ENCODE measurements at places on chromosomes 11 and 22.

DNA sequence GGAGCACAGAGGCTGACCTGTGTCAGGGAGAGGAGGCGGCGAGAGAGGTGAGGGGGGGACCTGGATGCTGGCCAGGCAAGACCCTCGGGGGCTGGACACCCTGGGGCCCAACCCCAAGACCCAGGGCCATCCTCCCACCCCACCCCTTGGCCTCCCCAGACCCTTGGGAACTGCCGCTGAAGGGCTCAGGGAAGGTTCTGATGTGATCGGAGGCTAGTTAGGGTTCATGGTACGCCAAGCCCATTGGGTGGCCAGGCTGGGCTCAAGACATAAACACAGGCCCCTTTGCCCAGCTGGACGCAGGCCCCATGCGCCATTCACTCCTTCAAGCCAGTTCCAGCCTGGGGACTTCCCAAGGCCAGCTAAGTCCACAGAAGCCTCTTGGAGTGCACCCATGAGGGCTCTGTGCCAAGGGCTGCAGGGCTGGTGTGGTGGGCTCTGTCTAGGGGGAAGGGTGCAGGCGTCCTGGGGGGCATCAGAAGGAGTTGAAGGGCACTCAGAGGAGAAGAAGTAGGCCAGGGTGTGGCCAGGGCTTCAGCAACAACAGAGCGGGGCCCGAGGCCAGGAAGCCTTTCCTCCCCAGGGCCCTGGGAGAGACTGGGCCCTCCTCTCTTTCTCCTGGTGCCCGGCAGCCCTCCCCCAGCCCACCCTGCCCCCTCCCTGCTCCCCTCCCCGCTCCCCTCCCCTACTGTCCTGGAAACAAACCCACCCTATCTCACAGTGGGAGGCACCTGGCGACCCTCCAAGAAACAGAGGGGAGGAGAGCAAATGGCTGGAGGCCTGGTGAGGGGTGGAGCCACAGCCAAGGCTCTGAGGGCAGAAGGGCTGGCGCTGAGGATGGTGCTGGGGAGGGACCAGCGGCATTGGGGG, 12.9 kb downstream of the TSPAN32 start:
- DNase-seq, result peak; percentile 94

DNA sequence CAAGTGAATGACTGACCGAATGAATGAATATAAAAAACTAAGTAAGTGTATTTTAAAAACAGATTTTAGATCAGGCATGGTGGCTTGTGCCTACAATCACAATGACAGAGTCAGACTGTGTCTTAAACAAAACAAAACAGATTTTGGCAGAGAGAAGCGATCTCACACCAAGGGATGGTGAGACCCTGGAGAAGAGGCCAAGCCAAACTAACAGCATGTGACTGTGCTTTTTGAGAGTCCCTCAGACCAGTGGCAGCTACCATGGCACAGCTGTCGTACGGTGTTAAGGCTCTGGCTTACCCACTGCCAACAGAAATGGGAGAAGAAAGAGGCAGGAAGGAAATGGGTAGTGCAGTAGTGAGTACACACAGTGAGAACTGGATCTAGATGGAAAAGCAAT, 60.6 kb downstream of the SGSM3 start:
- DNase-seq, result no peak

DNA sequence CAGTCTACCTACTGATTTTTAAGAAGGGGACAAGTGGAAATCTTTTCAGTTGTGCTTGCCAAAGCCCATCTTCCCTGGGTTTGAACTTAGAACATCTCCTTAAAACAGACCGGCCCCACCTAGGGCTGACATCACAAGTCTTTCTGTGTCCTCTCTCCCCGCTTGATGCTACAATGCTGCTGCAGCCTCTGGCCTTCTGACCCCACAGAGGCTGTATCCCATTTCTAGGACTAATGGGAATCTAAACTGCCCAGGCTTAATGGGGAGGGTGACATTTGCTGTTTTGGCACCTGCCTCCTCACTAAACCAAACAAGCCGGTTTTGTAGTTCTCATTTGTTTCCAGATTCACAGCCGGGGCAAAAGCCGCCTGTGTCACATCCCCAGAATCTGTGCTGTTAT, 121.3 kb upstream of the CADM1 start:
- DNase-seq, result no peak

- no peak for DNase-seq
Observed at GRCh38 chr11:20162824-20163782, 2.8 kb upstream of the DBX1 start.

GRCh38 chr11:68678031-68678441, 6.3 kb upstream of the GAL start:
- no peak for DNase-seq
